ENCODE measurements at places on chromosomes 12 and 14.

DNA sequence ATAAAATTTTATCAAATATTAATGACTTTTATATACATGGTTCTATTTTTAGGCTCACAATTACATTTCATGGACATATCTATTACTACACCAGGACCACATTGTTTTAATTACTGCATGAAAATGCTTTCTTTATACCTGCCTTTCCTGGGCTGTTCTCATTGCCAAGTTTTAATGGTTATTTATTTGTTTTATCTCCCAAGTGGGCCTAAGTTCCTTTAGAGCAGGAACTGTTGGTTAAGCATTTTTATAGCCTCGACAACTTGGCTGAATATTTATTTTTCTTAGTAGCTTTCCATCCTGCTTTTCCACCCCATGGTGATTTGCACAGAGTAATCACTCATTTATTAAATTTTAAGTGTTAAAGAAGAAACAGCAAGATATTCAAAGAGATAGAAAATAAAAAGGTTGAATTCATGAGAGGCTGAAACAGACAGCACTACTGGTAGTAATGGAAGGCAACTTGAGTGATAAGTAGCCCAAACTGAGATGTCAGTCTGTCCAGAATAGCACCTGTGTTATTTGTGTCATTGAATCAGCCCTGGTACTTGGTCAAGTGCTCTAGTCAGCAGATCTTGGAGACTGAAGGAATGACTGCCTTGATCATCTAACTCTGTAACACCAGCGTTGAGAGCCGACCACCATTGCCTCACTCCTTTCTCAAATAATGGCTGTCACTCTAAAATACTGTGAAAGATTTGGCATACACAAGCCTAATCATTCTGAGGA lies 119.1 kb upstream of the EGLN3 start:
- DNase-seq = no peak

- DNase-seq = no peak
These were observed 3.3 kb upstream of the RIMBP2 start for GRCh38 chr12:130719263-130719859.

DNA sequence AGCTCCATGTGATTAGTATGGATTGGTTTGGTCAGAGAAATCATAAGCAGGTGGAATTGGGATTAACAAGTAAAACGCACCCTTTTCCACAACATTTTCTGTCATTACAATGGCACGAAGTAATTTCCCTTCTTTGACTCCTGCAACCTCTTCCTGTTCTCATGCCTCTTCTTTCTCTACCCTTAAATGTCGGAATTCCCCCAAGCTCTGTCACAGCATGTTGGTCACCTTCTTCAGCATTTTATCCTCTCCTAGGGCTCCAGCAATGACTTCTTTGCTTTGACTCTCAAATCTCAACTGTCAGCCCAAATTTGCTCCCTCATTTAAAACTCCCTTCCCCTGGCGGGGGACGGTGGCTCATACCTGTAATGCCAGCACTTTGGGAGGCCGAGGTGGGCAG lies 5.3 kb upstream of the GRIP1 start:
- DNase-seq = no peak

DNA sequence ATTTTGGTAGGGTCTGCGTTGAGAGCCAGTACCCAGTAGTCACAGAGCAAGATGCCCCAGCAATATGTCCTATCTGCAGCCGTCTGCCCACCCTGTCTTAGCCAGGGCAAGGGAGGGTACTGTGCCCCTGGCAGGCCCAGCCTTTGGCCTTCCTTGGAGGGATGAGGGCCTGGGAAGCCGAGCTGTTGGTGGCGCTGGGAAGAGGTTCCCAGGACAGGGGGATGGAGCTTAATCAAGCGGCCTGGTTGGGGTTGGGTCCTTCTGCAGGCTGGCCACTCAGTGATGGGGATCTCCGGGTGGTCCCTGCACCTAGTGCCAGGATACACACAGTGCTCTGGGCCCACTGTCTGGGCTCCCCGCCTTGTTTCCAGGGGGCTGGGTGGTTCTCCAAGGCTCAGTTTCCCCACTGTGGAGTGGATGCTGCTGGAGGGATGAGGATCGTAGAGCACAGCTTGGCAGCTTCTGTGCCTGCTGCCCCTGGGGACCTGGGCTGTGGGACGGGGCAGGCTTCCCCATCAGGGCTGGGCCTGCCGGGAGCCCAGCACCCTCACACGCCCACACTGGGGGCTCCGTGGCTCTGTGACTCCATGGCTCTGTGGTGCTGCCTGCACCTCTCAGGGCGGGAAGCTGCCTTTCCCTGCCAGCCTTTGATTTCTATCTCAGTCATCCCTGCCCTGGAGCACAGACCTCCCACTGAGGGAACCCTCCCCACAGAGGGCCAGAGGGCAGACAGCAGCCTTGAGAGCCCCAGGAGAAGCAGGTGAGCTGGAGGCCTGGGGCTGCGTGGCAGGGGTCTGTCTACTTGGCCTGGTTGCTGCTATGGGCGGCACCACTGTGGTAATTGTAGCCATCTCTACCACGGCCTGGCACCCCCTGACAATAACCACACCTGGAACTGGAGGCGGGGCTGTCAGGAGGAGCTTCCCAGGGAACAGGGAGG lies 357.0 kb downstream of the TMEM121 start:
- DNase-seq = no peak

- DNase-seq = no peak
These were observed 131.0 kb upstream of the EEA1 start for GRCh38 chr12:93059925-93060665.

DNA sequence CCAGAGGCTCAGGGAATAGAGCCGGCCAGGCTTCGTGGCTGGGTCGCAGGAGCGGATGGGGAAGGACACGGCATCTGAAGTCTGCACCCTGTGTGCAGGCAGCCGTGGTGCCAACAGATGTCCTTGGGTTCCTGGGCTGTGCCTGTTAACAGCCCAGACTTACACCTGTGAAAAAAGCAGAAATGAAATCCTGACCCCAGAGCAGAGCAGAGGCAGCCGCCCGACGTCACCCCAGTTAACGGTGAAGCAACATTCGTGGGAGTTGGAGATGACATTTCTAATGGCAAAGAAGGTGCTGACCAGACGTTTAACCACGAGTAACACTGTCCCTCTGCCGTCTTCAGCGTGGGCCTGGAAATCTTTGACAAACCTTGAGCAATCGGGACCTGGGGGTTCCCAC lies 200.3 kb upstream of the DIO3 start:
- DNase-seq = no peak

GRCh38 chr12:89918172-89918846 lies 209.7 kb upstream of the ATP2B1 start:
- DNase-seq = no peak

GRCh38 chr14:37708481-37708880 lies 113.1 kb downstream of the TTC6 start:
- no peak for DNase-seq

GRCh38 chr12:3186546-3187215 lies 109.5 kb downstream of the TSPAN9 start:
- no peak for DNase-seq

- no peak for DNase-seq
These were observed 111.3 kb downstream of the DYRK2 start for GRCh38 chr12:67759829-67760228.

All from C1 segment of cervical spinal cord (tissue), 14 donors.